ENCODE measurements at places on chromosomes 1 and 21.

DNA sequence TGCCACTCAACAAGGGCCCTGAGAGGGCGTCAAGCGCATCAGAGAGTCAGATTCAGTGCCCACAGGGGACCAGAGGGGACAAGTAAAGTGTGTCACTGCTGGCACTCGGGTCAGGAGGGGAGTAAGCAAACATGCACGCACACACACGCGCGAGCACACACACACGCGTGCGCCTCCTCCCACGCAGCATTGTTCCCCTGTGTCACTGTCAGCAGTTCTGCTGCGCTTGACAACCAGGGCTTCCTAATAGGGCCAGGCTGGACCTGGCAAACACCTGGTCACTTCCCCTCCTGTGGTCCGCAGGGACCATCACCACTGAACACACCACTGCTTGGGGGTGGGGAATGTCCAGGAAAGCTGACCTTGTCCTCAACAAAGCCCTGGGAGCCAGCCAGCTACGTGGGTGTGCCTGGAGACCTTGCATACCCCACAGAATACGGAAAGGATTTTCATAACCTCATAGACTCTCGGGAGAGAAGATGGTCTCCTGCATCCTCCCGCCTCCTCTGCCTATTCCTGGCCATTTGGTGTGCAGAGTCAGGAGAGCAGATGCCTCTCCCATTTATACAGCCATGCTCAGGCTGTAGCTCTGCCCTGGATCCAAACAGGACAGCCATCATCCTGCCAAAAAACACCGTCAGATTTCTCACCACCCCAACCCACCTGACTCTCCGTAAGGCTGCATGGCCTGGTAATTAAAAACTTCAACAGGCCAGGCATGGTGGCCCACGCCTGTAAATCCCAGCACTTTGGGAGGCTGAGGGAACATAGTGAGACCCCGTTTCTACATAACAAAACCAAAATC lies 73.2 kb downstream of the SSBP3 start:
- no peak for DNase-seq

GRCh38 chr1:205537386-205538018 lies 33.0 kb downstream of the CDK18 start:
- DNase-seq: no peak

- peak; percentile 14 for DNase-seq
These were observed 23.1 kb upstream of the PTAFR start for GRCh38 chr1:28199328-28200233.

DNA sequence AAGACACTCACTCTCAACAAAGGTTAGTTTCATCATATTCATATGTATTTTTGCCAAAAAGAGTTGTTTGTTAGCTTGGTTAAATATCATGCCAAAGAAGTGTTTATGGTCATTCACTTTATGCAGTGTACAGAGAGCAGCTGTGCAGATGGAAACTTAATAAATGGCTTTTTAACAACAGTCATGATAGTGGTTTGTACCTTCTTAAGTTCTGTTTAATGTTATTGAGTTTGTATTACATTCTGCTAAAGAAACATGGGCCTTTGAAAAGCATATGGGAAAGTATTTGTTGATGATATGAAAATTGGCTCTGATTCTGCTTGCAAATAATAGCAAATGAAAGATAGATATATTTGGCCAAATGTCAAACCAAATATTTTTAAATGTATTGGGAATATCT lies 607.3 kb downstream of the NCAM2 start:
- no peak for DNase-seq

GRCh38 chr1:218390618-218391017 lies 45.5 kb downstream of the TGFB2 start:
- DNase-seq: no peak

GRCh38 chr1:157352216-157352615 lies 200.1 kb downstream of the FCRL5 start:
- no peak for DNase-seq

DNA sequence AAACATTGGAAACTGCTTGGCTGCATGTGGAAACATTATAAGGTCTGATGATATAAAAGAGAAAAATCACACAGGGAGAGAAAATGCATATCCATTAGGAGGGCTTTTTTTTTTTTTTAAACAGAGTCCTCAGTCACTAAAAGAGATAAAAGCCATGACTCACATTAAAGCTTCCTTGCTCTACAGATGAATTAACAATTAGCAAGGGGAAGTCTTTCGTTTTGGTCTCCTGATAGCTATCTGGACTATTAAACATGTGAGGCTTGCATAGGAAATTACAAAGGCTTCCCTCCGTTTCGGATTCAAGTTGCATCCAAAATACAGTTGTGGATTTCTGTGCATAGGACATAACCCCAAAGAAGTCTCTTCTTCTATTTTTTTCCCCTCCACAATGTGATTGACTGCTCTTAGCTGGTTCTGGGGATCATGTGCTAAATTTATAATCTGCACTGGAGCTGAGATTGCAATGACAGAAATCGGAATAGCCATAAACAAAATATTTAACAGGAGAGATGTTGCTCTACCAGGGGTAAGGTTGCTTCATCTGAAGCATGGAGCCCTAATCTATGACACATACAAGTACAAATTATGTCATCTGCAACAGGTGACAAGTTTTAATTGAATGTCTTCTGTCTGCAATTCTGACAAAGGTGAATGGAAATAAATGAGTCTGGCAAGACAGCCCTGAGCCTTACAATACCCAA lies 146.8 kb downstream of the ESRRG start:
- no peak for DNase-seq

DNA sequence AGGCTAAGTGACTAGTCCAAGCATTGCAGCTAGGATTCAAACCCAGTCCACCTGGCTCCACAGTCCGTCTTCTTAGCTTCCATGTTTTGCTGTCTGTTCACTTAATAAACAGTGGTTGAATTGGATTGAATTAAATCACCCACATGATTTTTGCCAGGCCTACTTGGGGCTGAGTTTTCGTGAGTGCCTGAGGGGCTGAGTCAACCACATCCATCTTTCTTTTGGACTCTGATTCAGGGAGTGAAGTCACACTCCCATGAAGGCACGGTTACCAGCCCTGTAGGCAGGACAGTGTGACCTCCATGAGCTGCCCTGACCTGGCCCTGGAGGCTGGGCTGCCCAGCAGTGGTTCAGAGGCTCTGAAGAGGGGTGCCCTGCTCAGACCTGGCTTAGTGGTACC lies 123.7 kb downstream of the ACTL8 start:
- DNase-seq: no peak

DNA sequence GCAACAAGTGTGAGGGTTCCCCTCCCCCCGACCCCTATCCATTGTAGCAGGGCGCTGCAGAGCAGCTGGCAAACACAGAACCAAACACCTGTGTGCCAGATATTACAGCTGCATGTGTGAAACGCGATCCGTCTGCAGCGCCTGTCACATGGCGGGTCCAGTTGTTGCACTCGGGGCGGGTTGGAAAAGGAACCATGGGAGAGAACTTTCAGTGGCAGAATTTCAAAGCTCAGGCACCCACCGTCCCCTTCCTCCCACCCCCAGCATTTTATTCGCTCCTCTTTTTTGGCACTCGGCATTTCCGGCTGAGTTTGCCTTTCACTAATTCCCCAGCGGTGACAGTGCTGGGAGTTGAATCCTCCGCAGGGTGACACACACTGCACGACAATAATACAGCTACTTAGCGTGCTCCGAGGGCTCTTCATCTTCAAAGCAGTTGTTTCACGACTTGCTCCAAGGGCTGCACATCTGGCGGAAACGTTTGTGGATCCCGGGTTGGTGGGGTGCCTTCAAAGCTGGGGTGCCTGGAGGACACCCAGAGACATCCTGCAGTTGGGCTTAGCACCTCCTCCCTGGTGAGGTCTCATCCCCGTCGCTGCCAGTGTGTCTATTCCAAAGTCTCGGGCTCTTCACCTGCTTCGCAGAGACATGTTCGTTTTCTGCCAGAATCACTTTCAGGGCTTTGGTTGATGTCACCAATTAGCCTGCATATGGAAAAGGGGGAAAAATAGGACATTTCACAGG lies 180.7 kb downstream of the ZBTB18 start:
- DNase-seq: no peak

DNA sequence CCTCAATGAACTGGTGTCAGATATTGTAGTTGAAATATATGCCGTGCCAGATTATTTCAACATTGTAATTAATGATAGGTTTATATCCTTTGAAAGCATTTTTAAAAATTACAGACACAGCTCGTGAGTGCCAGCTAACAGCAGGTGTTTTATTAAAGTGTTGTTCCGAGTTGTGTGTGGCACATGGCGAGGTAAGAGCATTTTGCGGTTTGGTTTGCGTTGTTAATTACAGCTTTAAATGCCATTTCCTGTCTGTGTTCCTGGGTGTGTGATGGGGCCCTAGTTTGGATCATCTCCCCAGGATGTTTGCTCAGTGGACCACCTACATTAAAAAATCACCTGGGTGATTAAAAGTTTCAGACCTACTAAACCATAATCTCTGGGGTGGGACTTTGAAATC lies 97.4 kb downstream of the PRDM2 start:
- no peak for DNase-seq

- no peak for DNase-seq
These were observed 76.6 kb downstream of the GIPC2 start for GRCh38 chr1:78122389-78122788.
